ENCODE measurements at places on chromosomes 7 and 10.
A peak's percentile ranks its signal among the peaks of the same experiment; 100 is the strongest.

DNA sequence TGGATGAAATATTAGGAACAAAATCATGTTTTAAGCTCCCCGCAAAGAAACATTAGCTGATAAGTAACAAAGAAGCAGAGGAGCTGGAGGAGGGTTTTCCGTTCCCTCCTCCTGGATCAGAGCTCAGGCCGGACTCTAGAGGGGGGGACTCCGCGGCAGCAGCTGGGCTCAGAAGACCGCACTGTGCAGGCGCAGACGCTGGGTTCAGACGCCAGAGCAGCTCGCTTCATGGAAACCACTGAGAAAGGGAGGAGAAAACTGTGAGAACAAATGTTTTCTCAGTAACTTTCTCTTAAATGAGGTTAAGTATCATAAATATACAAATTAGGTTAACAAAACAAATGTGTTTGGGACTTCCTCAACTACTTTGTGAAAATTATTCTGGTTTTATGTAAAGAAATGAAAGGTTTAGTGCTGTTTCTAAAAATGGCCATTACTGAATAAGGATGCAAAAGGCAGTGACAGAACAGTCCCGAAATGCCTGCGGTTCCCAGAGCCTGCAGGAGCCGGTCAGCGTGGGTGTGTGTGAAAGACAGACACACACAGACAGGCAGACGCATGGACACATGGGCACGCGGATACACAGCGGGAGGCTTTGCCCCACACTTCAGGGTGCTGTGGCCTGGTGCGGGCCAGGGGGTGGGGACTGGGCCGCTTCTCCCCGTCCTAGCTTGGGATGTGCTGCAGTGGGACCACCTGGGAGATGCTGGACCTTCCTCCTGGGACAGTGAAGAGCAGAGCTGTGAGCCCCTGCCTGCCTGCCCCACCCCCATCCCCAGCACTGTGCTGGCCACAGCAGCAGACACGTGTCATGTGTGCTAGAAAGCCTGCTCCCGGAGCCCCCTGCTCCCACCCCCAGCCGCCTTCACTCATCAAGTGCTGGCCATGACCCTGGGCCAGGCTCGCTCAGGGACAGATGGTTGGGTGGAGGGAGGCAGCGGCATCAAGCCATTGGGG, 20.3 kb upstream of the ADGRA1 start:
- DNase-seq: no peak

- no peak for DNase-seq
These were observed 23.3 kb downstream of the ADCY1 start for GRCh38 chr7:45597286-45597984.

- DNase-seq: no peak
These were observed 27.5 kb downstream of the PDGFA start for GRCh38 chr7:491958-492713.

DNA sequence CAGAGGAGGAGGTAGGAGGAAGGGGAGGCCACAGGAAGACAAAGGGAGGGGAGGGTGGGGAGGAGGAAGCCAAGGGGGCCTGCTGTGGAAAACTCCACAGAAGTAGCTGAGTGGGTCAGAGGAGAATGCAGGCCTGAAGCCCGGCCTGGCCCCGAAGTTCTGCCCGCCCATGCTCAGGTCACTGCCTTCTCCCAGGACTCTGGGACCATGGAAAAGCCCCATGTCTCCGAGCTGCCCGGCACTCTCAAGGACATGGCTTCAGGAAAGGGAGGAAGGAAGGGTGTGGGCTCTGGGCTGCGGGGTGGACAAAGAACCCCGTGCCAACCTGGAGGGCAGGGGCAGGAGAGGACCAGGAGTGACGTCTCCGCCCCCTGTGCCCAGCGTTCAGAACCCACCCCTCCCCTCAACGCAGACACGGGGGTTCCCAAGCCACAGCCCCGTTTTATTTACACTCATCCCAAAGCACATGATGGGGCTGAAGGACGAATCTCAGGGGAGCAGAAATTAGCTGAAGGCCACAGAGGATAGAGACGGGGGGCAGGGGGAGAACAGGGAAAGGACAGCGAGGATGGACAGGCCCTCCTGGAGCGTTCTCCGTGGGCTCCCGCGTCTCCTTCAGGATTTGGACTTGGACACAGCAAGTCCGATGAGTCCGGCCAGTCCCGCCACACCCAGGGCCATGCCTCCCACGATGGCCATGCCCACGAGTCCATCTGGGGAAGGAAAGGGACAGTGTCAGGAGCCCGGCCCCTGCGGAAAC, 1.8 kb upstream of the CLDN15 start:
- DNase-seq: no peak

GRCh38 chr7:41052201-41052600, 650.7 kb downstream of the INHBA start:
- no peak for DNase-seq

- DNase-seq: no peak
These were observed 519 bp downstream of the PITRM1 start for GRCh38 chr10:3172081-3172445.

DNA sequence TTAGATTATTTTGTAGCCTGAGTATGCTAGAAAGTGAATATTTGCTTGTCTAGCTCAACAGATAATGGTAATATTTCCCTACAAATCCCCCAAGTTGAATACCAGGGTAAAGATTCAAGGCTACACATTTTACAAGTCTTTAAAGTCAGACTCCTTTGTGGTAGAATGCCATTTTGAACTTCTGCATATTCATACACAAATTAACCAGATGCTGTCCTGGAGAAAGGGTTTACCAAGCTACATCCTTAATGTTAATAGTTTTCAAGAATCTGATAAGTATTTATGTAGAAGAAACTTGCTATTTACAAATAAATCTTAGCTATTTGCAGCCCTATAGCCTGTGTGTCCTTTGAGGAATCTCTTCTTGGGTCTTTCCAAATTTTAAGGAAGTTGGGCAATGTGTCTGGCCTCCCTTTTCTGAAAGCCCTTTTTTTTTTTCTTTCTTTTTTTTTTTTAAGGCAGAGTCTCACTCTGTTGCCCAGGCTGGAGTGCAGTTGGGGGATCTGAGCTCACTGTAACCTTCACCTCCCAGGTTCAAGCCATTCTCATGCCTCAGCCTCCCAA, 82.6 kb downstream of the CPEB3 start:
- DNase-seq: no peak

GRCh38 chr7:11168650-11169170, 195.0 kb downstream of the PHF14 start:
- no peak for DNase-seq

DNA sequence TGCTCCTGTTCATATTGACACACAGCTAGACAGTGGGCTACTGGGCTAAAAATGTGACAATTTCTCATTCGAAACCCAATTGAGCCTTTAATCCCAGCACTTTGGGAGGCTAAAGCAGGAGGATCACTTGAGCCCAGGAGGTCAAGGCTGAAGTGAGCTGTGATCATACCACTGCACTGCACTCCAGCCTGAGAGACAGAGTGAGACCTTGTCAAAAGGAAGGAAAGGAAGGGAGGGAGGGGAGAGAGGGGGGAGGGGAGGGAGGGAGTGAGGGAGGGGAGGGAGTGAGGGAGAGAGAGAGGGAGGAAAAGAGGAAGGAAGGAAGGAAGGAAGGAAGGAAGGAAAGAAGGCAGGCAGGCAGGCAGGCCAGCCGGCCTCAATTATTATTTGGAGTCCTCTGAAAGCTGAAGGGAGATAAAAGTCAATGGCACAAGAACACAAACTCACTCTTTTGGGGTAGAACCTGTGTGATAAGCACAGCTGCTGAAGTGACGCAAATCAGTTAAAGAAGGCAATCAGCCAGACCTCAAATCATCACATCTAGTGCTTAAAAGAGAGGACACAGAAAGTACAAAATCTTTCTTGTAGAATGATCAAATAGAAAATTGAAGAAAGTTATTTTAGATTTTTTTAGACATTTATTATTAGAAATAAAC, 98.1 kb downstream of the CCDC71L start:
- DNase-seq: no peak

DNA sequence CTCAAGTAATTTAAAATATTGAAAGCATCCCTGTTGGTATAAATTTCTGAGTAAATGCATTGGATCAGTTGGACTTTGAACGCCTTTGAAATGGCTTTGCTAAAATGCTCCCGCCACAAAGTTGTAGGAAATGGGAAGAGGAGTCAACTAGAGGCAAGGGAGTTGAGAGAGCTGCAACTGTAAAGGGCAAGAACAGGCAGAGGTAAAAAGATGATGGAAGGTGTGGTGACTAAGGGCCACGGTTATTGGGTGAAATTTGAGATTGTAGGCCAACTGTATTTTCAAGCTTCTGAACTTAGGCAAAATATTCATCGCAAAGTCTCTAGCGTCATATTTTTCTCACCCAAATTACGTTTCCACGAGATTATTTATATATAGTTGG, 595 bp upstream of the SUMF2 start:
- DNase-seq: no peak

- no peak for DNase-seq
These were observed 107.7 kb downstream of the PRTFDC1 start for GRCh38 chr10:24844742-24845141.

- no peak for DNase-seq
These were observed 90.6 kb upstream of the SEMA3E start for GRCh38 chr7:83739527-83739926.

- peak; percentile 69 for DNase-seq
These were observed 628.7 kb downstream of the TYW1 start for GRCh38 chr7:67625257-67625737.

DNA sequence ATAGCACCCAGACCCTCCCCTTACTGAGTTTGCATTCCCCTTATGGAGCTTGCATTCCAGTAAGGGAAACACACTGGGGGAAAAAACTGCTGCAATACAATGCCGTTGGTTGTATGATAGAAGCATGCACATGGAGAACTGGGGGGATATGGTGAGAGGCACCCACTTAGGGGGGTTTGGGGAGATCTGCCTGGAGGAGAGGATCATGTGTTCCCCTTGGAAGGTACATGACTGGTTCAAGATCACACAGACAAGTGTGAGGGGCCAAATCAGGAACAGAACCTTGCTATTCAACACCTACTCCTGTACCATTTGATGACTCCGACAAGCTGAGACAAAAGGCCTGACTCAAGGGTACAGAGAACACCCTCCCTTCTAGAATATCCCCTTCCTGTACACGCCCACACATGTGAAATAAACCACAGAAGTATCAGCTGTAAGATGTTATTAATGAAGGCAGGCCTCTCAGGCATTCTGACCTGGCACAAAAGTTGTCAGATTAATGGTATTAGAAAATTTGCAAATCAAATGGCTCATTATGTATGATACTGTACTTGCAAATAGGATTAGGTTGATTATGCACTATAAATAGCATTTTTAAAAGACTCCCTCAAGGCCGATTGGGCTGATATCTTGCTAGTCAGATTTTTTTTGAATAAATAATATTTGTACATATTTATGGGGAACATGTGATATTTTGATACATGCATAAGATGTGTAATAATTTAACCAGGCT, 122.2 kb downstream of the NPY start:
- DNase-seq: no peak

DNA sequence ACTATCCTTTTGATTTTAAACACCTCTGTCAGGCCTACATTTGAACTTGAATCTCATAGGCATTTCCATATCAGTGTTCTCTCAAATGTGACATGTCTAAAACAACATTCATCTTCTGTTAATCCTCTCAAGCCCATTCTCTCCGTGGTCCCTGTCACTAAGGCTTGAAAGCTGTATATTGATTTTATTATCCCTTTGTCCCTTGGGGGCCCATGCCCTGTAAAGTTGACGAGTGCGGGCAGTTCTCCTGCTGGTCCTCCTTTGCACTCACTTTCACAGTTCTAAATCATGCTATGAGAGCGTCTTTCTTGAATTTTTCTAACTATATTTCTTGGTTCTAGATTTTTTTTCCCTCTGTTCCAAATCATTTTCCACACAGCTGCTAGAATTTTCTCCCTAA, 27.3 kb downstream of the GALNT11 start:
- no peak for DNase-seq

DNA sequence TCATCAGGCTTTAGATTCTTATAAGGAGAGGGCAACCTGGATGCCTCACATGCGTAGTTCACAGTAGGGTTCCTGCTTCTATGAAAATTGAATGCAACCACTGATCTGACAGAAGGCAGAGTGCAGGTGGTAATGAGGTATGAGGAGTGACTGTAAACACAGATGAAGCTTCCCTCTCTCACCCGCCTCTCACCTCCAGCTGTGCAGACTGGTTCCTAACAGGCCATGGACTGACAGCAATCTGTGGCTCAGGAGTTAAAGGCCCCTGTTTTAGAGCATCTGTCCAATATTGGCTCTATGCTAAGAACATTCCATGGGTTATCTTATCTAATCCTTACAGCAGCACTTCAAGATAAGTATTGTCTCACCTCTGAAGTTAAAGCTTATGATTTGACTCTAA, 213.5 kb upstream of the NRP1 start:
- DNase-seq: no peak

DNA sequence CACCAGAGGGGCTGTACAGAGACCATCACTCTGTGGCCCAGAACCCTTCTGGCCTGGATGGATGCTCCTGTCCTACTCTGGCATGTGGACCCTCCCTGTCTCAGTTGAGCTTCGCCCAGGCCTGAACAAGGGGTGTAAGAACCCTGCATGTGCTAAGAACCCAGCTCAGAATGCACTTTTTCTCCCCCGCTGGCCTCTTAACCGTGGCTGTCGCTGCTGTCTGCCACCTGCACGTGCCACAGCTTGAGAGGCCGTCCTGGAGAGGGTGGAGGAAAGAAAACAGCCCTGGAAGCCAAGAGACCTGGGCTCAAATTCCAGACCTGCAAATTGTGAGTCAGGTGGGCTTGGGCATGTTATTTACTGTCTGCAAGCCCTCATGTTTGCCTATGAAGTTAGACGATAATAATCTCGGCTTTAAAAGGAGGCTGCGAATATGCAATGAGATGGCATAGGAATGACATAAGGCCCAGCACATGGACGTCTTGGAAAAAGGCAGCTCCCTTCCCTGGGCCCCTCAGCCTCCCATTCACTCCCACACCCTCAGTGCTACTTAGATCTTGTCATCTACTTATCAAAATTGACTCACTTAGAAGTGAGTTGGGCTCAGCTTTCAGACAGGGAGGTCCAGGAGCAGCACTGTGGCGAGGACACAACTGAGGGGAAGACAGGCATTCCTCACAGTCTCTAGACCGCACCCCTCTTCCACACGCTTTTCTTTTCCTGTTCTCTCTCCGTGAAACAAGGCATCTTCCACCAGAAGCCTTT, 31.4 kb downstream of the FIGNL1 start:
- no peak for DNase-seq

DNA sequence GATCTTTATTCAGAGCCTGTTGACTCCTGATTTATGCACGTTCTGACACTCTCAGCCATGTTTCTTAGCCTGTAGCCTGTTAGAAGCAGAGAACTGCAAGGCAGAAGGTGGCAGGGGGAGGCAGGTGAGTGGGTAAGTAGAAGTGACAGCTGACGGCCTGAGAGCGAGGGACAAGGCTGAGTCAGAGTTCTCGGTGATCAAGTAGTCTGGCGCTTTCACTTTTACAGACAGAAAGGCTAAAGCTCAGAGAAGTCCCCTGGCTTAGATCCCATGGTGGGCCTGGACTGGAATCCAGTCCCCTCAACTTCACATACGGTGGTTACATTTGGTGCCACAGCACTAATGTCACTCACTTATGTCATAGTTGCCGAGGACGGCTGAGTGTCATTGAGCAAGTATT, 139.0 kb downstream of the TACC2 start:
- no peak for DNase-seq

GRCh38 chr7:728602-729001, 1.5 kb upstream of the PRKAR1B start:
- no peak for DNase-seq
